Stimulated activated CD4-positive, alpha-beta T cell treated with anti-CD3 and anti-CD28 coated beads, Interleukin-4, amount 100 ng/mL, for 24 hours (primary cell): ENCODE measurements at places on chromosomes 6 and 20.
A peak's percentile ranks its signal among the peaks of the same experiment; 100 is the strongest.

GRCh38 chr6:35736253-35736894 is 458 bp upstream of the ARMC12 start:
- peak; percentile 90 for DNase-seq

DNA sequence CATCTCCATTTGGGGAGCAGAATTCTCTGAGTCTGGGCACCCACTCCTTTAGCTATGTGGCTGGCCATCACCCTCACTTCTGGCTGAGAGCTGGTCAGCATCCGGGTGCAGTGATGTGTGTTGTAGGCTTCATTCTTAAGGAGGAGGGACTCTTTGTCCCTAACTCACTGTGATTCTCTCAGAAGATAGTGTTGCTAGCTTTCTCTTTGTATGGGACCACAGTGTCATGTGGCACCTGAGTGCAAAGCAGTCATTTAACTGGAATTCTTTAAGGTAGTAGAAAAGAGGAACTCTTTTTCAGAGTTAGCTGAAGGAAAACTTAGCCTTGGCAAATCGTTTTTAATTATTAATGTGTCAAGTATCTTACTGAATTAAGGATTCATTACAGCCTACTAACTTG is 165.9 kb downstream of the JARID2 start:
- DNase-seq: no peak

GRCh38 chr6:4545893-4546292 is 230.3 kb upstream of the CDYL start:
- DNase-seq: no peak

GRCh38 chr6:151289399-151290007 is 49.7 kb downstream of the AKAP12 start:
- no peak for DNase-seq

- DNase-seq: no peak
Observed at GRCh38 chr6:160519603-160520042, 144.5 kb downstream of the LPA start.

DNA sequence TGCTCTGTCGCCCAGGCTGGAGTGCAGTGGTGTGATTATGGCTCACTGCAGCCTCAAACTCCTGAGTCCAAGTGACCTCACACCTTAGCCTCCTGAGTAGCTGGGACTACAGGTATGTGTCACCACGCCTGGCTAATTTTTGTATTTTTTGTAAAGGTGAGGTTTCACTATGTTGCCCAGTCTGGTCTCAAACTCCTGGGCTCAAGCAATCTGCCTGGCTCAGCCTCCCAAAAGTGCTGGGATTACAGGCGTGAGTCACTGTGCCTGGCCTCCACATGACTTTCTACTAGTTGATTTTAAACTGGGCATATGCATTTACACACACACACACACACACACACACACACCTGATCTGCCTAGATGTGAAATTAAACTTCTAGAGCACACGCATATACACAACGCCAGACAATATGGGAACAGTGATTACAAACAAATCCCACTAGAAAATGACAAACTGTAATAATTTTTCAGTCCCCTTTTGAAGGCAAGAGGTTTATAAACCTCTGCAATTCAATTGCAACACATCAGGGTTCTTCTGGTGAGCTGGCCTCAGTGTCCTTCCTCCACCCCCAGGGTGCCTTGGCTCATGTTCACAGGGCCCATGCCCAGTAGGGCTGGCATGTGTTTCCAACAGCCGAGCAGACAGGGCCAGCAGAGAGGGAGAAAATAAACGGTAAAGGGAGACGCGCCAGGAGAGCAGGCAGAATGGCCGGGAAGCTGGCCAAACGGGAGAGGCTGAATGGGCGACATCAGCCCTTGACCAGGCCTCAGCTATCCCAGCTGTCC is 31.2 kb downstream of the PARD6B start:
- no peak for DNase-seq

DNA sequence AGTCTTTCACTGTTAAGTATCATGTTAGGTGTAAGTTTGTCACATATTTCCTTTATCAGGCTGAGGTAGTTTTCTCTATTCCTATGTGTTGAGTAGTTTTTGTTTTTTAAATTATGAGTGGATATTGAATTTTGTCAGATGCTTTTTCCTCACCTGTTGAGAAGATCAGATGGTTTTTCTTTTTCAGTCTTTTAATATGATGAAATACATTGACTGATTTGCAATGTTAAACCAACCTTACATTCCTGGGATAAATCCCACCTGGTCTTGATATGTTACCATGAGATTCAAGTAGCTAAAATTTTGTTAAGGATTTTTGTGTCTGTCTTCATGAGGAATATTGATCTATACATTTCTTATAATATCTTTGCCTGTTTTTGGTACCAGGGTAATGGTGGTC is 52.1 kb downstream of the FOXO3 start:
- no peak for DNase-seq

DNA sequence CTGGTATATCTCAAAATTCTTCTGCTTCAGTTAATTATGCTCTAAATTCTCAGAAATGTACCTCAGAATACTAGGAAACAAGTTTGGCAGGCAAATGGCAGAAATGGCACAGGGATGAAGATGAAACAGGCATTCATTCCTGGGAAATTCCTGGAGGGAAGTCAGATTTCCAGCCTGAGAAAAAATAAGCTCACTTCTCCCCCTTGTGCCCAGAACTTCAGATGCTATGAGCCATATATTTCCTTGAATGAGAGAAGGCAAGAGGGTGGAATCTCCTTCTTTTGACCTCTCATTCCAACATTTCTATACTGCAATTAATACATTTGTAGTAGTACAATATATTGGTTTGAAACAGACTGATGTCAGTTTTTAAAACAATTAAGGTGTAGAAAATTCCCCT is 22.8 kb downstream of the RGS17 start:
- no peak for DNase-seq

GRCh38 chr20:35303735-35304491 is 11.7 kb upstream of the FAM83C start:
- DNase-seq: peak; percentile 89

- DNase-seq: no peak
Observed at GRCh38 chr20:53098621-53099020, 126.5 kb downstream of the TSHZ2 start.

- DNase-seq: no peak
Observed at GRCh38 chr6:169215201-169215681, 38.4 kb downstream of the THBS2 start.

- DNase-seq: no peak
Observed at GRCh38 chr6:132812255-132812732, 2.1 kb upstream of the RPS12 start.

DNA sequence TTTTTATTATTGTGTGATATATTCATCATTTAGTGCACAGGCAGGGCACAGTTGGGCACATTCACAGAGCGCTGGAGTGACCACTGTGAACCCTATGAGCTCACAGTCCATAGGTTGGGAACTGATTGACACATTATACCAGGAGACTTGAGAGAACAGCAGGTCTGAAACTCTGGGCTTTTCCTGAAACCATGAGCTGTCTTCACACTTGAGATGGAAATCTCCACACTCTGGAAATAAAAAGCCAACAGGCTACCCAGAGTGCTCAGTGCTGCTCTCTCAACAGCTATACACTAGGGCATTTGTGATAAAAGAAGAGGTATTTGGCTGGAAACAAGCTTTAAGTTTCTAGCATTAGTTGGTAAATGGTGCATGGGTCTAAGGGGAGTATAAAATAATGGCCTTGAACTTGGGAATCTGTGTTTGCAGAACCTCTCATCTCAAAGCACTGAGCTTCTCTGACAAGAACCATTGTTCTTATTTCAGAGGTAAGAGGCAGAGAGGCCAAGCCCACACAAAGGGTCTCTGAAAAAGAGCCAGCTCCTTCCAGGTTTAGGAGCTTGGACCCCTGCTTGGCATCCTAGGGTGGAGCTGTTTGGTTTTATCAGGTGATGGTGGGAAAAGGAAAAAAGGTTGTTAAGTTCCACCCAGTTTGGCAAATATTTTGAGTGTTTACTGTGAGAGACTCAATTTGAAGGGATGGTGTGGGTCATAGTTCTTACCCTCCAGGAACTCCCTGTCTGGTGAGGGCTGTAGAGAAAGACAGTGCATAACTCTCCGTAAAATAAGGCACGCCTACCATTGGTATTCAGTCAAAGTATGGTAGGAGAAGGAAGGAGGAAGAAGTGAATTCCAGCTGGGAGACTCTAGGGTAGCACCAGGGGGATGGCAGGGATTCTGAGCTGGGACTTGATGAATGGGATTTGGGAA is 14.5 kb downstream of the CHMP4B start:
- DNase-seq: no peak

GRCh38 chr6:122484760-122485159 is 13.2 kb upstream of the SERINC1 start:
- no peak for DNase-seq

DNA sequence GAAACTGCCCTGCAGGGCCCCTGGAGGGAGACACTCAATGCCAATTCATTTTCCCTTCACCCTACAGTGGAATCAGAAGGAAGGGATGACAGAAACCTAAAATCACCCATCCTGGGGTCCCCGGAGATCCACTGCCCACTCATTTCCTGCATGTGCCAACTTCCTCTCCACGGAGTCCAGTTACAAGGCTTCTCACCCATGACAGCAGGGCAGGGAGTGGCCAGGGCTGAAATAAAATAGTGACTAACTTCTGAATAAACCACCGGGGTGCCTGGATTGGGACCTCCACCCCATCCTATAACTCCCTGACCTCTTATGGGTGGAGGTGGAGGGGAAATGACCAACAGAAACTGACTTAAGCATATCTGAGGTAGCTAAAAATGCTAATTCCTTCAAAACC is 362.3 kb downstream of the MAFB start:
- no peak for DNase-seq

- DNase-seq: no peak
Observed at GRCh38 chr6:109662192-109662591, 28.8 kb downstream of the AK9 start.

DNA sequence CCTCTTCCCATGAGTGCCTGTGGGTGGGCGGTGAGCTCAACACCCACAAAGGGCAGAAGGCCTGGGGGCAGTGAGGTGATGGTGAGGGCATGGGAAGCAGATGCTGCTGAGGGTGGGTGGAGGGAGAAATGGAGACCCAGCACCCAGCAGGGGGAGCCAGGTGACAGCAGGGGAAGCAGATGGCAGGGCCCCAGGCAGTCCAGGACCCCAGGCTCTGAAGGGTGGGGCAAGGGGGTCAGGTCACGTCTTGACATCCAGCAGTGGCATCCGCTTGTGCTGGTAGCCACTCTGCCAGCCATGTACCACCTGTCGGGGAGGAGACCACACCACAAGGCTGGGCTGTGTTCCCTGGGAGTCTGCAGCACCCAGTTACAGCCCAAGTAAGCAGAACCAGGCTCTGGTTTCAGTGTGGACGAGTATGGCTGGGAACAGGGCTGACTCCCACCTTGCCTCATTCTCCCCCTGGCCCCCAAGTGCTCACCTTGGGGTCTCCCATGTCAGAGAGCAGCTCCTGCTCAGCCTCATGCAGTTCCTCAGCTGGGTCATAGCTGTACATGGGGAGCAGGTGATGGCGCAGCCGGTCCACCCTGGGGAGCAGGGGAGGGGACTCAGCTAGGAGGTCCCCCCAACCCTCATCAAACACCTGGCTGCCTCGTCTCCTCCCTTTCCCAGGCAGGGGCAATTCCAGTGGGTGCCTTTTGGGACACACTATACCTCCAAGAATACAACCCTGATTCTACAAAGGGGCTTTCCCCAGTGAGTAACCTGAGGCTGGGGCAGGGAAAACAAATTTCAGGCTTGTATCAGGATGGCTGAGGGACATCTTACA is 2.0 kb downstream of the SMIM29 start:
- peak; percentile 64 for DNase-seq

- DNase-seq: no peak
Observed at GRCh38 chr6:112799889-112800288, 452.8 kb downstream of the RFPL4B start.

GRCh38 chr20:50335105-50335504 is 144.5 kb downstream of the CEBPB start:
- DNase-seq: no peak

DNA sequence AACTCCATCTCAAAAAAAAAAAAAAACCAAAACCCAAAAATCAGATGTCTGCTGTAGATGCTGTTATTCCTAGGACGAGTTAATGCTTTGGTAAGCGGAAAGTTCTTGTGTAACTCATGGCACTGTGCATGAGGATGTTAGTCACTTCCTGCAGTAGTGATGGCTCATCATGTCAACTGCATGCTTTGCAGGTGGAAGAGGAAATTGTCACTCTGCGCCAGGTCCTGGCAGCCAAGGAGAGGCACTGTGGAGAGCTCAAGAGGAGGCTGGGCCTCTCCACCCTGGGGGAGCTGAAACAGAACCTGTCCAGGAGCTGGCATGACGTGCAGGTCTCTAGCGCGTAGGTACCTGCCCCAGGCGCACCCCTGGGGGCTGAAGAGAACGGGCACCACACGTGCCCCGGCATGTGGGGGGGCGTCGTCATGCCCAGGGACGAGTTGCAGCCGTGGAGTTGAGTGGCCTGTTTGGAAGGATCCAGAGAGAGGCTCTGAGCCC is 8.5 kb downstream of the TPD52L2 start:
- DNase-seq: peak; percentile 64

- DNase-seq: no peak
Observed at GRCh38 chr6:154350293-154350692, 6.3 kb downstream of the IPCEF1 start.

DNA sequence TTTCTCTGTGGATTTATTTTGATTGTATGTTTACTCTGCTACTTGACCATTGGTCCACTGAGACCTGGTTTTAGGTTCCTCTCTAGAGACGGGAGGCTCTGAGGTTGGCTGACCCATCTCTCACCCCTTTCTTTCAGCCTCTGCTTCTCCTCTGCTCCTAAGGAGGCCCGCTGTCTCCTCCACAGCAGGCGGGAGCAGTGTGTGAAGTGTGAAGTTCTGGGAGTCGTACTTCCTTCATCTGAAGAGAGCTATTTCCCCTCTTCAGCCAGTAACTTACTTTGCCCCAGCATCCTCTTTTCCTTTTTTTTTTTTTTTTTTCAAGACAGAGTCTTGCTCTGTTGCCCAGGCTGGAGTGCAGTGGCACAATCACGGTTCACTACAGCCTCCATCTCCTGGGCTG is 21.1 kb downstream of the PDRG1 start:
- no peak for DNase-seq

- no peak for DNase-seq
Observed at GRCh38 chr6:160134779-160135547, 13.3 kb downstream of the SLC22A1 start.

- no peak for DNase-seq
Observed at GRCh38 chr6:151835396-151835795, 27.9 kb downstream of the ESR1 start.

- no peak for DNase-seq
Observed at GRCh38 chr6:149359440-149359839, 40.6 kb upstream of the SUMO4 start.
